ENCODE measurements at places on chromosomes 11 and 22. TPM values are rescaled to one million over a fixed set of nuclear protein-coding genes. Genes with fewer than 3 reads are reported as not detected.

TRIM49 gene
- total RNA-seq: not detected

GGT5 gene
- total RNA-seq: 3.3 TPM

VSIG2 gene
- total RNA-seq: not detected

OR4A47 gene
- not detected for total RNA-seq

RFPL2 gene
- total RNA-seq: not detected

POU2AF2 gene
- total RNA-seq: not detected

TBCEL gene
- 40.1 TPM for total RNA-seq

CASP4 gene
- 84.2 TPM for total RNA-seq

Data from hair follicle dermal papilla cell (primary cell).